Panc1 (cell line): ENCODE measurements at places on chromosomes 5 and 9. TPM values are rescaled to one million over a fixed set of nuclear protein-coding genes. Genes with fewer than 3 reads are reported as not detected.

- no peaks in the 10 kb centered on the region for H3K36me3 ChIP-seq
- H3K27me3 ChIP-seq: no peaks in the 10 kb centered on the region
- no peaks in the 10 kb centered on the region for H3K4me1 ChIP-seq
- DNase-seq: no peak
Observed at GRCh38 chr9:78122631-78123030, 91.0 kb upstream of the GNAQ start.

The UGT3A1 gene
- total RNA-seq: not detected

DNA sequence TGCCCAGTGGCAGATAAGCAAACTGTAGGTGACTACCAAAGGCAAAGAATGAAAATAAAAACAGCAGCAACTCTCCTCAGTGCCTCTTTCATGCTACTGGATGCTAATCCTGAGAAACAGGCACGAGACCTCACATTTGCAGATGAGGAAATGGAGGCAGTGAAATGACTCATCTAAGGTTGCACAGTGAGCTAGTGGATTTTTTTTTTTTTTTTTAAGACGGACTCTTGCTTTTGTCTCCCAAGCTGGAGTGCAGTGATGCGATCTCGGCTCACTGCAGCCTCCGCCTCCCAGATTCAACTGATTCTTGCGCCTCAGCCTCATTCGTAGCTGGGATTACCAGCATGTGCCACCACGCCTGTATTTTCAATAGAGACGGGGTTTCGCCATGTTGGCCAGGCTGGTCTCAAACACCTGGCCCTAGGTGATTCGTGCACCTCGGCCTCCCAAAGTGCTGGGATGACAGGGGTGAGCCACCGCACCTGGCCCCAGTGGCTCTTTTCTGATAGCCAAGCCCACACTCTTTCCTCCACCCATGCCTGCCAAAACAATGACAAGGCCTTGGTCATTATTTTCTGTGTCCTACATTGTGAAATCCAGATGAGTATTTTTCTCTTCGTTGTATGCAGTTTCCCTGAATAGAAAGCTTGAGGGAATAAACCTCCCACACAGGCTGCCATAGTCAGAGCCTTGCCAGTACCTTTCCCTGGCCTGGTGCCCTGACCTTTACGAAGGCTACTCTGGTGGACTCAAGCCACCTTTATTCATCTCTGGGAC is 19.2 kb downstream of the DOCK2 start:
- no peak overlapping the region for H3K4me3 ChIP-seq
- no peaks in the 10 kb centered on the region for H3K27me3 ChIP-seq
- no peaks in the 10 kb centered on the region for H3K36me3 ChIP-seq
- no peak overlapping the region for H3K27ac ChIP-seq
- H3K4me1 ChIP-seq: no peaks in the 10 kb centered on the region

DNA sequence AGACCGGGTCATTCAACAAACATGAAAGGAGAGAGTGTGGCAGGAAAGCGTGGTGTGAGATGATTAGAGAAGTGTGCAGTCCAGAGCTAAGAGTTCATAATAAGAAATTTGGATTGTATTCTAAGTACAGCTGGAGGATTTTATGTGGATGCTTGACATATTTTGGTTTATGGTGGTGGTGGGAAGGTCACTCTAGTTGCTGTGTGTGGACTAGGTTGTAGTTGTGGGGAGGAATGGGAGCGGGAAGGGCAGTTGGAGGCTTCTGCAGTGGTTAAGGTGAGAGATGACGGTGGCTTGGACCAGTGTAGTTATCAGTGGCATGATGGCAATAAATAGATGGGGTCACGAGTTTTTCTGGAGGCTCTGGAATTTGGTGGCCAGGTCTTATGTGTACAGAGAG is 45.7 kb upstream of the GPR151 start:
- no peaks in the 10 kb centered on the region for H3K36me3 ChIP-seq
- no peaks in the 10 kb centered on the region for H3K27me3 ChIP-seq
- no peak for DNase-seq

DNA sequence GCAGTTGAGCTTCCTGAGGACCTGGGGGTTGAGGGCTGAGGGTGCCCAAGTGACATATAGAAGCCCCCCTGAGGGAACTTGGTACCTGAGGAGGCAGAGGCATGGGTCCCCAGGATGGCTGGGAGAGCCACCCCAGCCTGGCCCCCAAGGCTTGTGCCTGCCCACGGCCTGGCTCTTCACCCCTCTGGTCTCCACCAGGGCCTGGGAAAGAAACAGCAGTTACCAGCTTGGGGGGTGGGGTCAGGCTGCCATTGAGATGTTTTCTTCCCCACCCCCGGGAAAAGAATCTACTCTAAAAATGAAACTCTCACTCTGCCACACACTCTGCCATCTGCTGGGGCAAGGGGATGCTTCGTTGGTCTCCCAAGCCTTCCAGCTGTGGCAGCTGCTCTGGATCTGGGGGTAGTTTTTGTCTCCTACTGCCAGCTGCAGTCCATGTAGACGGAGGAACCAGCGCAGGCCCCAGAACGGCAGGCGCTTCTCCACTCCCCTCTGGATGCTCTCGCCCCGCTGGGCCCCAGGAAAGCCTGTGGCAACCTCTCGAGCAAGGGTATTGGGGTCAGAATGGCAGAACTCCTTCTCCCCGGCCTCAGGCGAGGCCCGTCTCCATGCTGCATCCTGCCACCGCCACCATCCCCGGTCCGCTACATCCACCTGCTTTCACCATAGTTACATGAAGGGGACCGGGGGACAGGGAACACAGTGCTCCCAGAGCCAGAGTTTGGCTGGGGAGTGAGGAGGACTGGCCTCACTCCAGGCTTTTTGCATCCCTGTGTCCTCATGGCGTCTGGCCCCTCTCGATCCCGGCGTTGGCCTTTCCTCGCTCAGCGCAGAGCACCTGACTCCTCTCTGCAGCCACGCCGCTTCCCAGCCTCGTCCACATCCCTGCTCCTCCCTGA is 123.5 kb downstream of the DAB2IP start:
- H3K27ac ChIP-seq: no peak overlapping the region
- H3K4me3 ChIP-seq: no peak overlapping the region

The GBA2 gene
- 109 TPM for total RNA-seq

DNA sequence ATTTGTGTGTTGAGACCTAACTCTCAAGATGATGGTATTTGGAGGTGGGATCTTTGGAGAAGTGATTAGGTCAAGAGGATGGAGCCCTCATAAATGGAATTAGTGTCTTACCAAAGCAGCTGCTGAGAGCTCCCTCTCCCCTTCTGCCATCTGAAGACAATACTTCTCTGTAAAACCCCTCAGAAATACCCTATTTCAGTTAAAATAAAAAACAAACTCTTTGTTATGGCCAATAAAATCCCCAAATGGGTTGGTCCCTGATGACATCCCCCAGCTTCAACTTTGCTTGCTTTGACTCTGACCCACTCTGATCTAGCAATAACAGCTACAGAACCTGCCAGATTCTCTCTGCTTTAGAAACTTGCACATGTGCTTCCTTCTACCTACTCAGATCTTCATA is 100.9 kb downstream of the SNCAIP start:
- 0 out of 2 replicates have a peak, but pooled peaks cover 4% of the 10 kb centered on the region for H3K27me3 ChIP-seq
- no peak overlapping the region for H3K27ac ChIP-seq
- H3K36me3 ChIP-seq: no peaks in the 10 kb centered on the region
- no peak overlapping the region for H3K4me3 ChIP-seq
- H3K4me1 ChIP-seq: no peaks in the 10 kb centered on the region

DNA sequence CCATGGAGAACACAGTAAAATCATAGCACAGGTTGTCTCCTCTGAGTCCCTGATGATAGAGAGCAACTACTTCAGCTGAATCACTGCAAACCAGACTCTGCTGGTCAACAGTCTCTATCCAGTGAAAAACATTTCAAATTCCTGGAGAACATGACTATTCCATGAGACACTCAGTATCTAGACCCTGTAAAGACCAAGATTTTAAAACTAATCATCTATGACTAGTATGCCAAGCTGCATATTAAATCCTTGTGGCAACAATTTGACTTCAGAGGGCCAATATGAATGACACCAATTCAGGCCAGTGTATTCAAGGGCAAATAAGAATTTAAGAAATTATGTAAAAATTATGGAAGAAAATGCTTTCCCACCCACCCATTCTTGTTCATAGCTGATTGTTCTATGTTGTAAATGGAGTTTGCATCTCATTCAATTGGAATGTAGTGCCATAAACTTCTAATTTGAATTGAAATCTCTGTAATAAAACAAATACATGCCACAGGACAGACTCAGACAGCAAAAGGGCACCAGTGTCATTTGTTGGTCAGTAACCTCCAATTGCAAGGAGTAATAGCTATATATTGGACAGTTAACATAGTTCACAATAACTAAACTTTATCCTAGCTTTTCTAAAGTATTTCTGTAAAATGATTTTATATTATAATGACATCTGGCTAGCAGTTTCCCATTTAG is 80.1 kb upstream of the LPAR1 start:
- H3K4me1 ChIP-seq: no peaks in the 10 kb centered on the region
- H3K4me3 ChIP-seq: no peak overlapping the region
- H3K36me3 ChIP-seq: no peaks in the 10 kb centered on the region
- H3K27ac ChIP-seq: no peak overlapping the region

DNA sequence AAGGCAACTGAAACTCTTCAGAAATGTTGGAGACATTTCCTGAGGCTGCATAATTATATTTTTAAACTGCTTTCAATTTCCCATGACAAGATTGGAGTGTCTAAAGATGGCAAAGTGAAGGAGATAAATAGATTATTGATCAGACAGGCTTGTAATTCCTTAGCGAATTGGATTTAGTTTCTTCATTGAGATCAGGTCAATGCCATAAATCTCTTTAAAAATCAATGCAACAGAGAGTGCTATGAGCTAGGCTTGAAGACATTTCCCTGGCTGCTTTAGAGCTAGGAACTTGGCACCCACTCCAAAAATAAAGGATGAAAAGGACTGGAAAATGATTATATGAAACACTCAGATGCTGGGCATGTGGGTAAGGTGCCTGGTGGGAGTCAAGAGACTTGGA is 828.4 kb downstream of the TLR4 start:
- H3K36me3 ChIP-seq: no peaks in the 10 kb centered on the region
- H3K4me1 ChIP-seq: no peaks in the 10 kb centered on the region
- no peak overlapping the region for H3K4me3 ChIP-seq
- DNase-seq: no peak
- H3K27me3 ChIP-seq: no peaks in the 10 kb centered on the region

The NUTM2G gene
- total RNA-seq: not detected

GRCh38 chr5:5080790-5081189 is 59.3 kb upstream of the ADAMTS16 start:
- no peaks in the 10 kb centered on the region for H3K4me1 ChIP-seq
- no peak for DNase-seq
- H3K27ac ChIP-seq: no peak overlapping the region
- H3K36me3 ChIP-seq: no peaks in the 10 kb centered on the region
- H3K4me3 ChIP-seq: no peak overlapping the region

DNA sequence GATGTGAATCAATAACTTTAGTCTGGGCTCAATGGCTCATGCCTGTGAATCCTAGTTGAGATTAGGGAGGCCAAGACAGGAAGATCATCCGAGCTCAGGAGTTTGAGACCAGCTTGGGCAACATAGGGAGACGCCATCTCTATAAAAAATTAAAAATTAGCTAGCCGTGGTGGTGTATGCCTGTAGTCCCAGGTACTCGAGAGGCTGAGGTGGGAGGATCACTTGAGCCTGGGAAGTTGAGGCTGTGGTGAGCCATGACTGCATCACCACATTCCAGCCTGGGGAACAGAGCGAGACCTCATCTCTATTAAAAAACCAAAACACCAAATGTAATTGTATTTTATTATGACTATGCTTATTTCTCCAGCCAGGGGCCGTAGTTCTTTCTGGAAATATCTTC is 69.6 kb upstream of the NR5A1 start:
- no peaks in the 10 kb centered on the region for H3K27me3 ChIP-seq
- H3K4me1 ChIP-seq: 0 out of 2 replicates have a peak, but pooled peaks cover 2% of the 10 kb centered on the region
- DNase-seq: no peak
- H3K4me3 ChIP-seq: no peak overlapping the region
- H3K27ac ChIP-seq: no peak overlapping the region

GRCh38 chr9:136844761-136845464 is 2.6 kb downstream of the AJM1 start:
- no peaks in the 10 kb centered on the region for H3K27me3 ChIP-seq
- DNase-seq: no peak
- no peaks in the 10 kb centered on the region for H3K36me3 ChIP-seq

GRCh38 chr9:112905084-112905483 is 14.4 kb upstream of the SLC46A2 start:
- 0 out of 2 replicates have a peak, but pooled peaks cover 4% of the 10 kb centered on the region for H3K4me1 ChIP-seq
- H3K36me3 ChIP-seq: no peaks in the 10 kb centered on the region
- no peak overlapping the region for H3K4me3 ChIP-seq
- DNase-seq: no peak
- H3K27me3 ChIP-seq: no peaks in the 10 kb centered on the region

The TEX48 gene
- not detected for total RNA-seq

- no peak overlapping the region for H3K4me3 ChIP-seq
- H3K27ac ChIP-seq: no peak overlapping the region
- no peak for DNase-seq
- H3K36me3 ChIP-seq: no peaks in the 10 kb centered on the region; the same call in 1 of the 2 replicates
- no peaks in the 10 kb centered on the region for H3K4me1 ChIP-seq
- H3K27me3 ChIP-seq: no peaks in the 10 kb centered on the region
Observed at GRCh38 chr9:107034831-107035230, 171.9 kb downstream of the ZNF462 start.

GRCh38 chr5:122400341-122400740 is 88.3 kb downstream of the SNCAIP start:
- no peaks in the 10 kb centered on the region for H3K4me1 ChIP-seq
- peaks cover 2% of the 10 kb centered on the region; the same call in 1 of the 2 replicates for H3K27me3 ChIP-seq
- no peaks in the 10 kb centered on the region for H3K36me3 ChIP-seq
- H3K4me3 ChIP-seq: no peak overlapping the region

- no peaks in the 10 kb centered on the region for H3K36me3 ChIP-seq
- H3K27me3 ChIP-seq: no peaks in the 10 kb centered on the region
- H3K27ac ChIP-seq: no peak overlapping the region
Observed at GRCh38 chr5:11918463-11919045, 14.3 kb upstream of the CTNND2 start.
